Kidney (tissue), 22 donors: ENCODE measurements at places on chromosomes 11 and 22. TPM values are rescaled to one million over a fixed set of nuclear protein-coding genes. Genes with fewer than 3 reads are reported as not detected.

Gene TPST2
- 40.3 TPM for total RNA-seq

GRCh38 chr11:19632499-19632834 is 80.2 kb upstream of the NAV2 start:
- H3K4me3 ChIP-seq = no peak overlapping the region
- H3K27ac ChIP-seq = no peak overlapping the region
- H3K36me3 ChIP-seq = no peaks in the 10 kb centered on the region
- DNase-seq = no peak

Gene CDHR5
- 7.0 TPM for total RNA-seq

DNA sequence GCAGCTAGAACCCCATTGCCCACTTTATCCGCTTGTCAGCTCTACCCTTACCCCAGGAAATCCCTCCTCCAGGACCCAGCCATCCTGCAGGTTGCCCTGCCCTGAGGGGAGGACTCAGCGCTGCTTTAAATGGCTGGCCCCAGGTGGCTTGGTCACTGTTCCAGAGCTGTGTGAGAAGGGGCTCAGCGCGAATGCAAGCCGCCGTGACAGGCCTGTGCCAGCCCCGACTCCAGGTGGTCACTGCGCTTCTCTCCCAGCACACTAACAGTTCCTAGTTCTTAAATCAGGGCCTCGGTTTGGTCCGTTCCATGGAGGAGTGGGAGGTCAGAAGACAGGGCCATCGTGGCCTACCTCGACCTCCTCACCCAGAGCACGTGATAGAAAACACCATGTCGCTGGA is 65.7 kb upstream of the TBCEL start:
- DNase-seq = no peak
- H3K27ac ChIP-seq = no peak overlapping the region
- no peak overlapping the region for H3K4me3 ChIP-seq
- H3K27me3 ChIP-seq = no peaks in the 10 kb centered on the region
- H3K4me1 ChIP-seq = no peaks in the 10 kb centered on the region
- H3K36me3 ChIP-seq = no peaks in the 10 kb centered on the region

Gene LAYN
- total RNA-seq = 7.6 TPM

Gene ZNRD2
- 32.0 TPM for total RNA-seq

GRCh38 chr11:46290598-46291309 is 13.3 kb downstream of the CREB3L1 start:
- peak; percentile 95 for DNase-seq
- H3K27me3 ChIP-seq = no peaks in the 10 kb centered on the region
- peaks cover 6% of the 10 kb centered on the region for H3K4me1 ChIP-seq
- no peaks in the 10 kb centered on the region for H3K36me3 ChIP-seq

DNA sequence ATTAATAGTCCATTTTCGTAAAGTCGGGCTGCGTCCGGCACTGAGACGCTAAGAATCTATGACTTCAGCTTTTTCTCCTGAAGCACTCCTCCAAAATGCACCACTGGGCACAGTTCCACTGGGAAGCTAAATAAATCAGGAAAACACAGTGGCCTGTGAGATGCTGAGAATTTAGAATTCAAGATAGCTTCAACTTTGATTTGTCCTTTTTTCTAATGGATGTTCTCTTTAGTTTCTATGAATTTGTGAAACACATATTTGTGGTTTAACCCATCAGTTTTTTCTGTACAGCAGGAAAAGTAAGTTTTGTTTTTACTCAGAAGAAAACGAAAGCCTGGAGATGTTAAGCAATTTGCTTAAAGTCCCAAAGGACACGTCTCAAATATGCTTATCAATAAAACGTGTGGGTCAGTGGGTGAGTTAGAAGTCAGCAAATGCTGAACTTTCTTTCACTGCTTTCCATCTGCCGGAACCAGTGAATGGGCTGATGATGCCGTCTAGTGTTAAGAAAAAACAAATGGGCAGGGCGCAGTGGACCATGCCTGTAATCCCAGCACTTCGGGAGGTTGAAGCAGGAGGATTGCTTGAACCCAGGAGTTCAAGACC is 40.7 kb upstream of the CLMP start:
- no peaks in the 10 kb centered on the region for H3K36me3 ChIP-seq
- DNase-seq = no peak
- no peak overlapping the region for H3K4me3 ChIP-seq
- H3K27ac ChIP-seq = no peak overlapping the region
- H3K27me3 ChIP-seq = no peaks in the 10 kb centered on the region
